ENCODE measurements at places on chromosomes 4 and X.

DNA sequence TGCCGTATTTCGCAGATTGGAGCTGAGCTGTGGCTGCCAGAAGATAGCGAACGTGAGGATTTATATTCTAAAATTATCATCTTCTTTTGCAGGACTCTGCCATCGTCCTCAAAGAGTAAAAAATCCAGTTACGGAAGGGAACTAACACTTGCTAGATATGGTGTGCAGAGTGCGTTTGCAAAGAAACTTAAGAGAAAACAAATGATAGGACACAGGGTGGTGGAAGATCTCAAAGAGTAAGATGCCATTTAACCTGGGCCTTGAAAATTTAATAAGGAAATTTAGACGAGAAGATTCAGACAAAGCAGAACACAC, 566 bp downstream of the LARP7 start:
- no peak for DNase-seq

GRCh38 chr4:6779667-6780565, 2.6 kb upstream of the KIAA0232 start:
- DNase-seq: peak; percentile 59

DNA sequence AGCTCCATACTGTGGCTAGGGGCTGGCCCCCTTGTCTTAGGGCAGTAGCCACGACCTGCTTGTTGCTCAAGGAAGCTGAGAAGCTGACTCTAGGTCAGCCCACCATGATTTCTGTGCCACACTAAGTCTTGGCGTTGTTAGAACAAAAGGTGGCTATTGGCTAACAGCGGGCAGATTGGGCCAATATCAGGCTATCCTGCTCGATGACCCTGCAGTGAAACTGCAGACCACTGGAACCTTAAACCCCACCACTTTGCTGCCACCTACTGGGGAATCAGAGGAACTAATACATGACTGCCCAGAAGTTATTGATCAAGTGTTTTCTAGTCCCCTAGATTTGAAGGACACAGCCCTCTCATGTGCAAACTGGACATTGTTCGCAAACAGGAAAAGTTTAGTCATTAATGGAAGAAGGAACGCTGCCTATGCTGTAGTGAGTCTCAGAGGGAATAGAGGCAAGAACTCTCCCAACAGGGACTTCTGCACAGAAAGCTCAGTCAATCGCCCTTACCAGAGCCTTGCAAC, 17.0 kb upstream of the PAPSS1 start:
- peak; percentile 26 for DNase-seq

- DNase-seq: no peak
These were observed 18.7 kb upstream of the ADD1 start for GRCh38 chr4:2824836-2825381.

DNA sequence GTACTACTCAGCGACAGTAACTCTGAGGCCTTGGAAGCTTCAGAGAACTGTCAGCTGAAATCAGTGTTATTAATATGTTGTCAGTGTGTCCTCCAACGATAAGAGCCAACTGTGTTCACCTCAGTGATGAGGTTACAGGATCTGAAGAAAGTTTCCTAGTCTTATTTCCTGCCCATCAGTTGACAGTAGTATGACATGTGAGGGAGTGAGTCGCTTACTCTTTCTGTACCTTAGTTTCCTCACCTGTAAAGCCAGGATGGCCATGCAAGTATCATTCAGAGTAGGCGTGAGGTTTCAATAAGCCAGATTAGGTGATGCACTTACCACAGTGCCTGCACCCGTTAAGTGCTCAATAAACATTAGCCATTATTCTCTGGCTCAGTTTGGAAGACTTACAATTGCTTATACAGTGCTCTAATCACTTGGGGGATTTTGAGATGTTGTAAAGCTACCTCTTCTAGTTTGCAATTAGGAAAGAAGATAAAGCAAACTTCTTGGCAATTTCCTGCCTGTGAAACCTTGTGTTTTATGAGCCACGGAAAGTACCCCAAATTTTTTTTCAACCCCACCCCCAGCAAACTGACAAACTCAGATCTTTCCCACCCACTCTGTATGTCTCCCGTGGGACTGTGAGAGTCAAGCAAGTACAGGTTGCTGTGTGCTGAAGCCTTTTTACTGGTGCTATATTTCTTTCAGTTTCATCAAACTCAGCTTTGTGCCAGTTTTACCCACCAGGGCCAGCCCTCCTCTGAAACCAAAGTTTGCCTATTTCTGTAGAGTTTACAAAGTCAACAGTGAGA, 62.2 kb downstream of the ANXA3 start:
- no peak for DNase-seq

DNA sequence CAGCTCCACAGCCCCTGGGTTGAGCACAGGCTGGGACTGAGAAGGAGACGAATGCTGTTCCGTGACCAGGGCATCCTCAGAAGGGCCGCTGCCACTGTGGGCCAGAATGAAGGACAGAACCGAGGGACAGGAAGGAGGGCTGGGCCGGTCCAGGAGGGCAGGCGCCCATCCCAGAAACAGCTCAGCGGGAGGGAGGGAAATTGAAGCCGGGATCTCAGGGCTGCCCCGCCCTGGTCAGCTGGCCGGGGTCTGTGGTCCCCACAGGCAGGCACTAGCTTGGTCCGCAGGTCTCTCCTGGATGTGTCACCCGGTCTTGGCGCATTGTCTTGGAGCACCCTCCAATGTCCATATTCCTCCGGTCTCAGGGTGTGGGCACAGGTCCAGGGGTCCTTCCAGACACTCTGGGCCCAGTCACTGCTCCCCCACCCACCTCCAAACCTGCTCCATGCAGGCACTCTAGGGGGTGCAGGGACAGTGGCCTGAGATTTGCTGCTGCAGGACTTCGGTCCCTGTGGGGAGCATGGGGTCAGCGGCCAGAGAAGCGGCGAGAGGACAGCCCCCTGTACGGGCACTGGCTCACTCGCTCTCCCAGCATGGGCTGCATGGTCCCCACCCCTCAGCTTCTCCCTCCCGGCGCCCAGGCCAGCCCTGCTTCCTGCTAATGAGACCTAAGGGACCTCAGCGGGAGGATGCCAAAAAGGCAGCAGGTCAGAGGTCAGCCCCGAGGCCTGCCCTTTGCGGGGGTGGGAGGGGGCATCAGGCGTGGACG, 23.9 kb upstream of the MXD4 start:
- no peak for DNase-seq

DNA sequence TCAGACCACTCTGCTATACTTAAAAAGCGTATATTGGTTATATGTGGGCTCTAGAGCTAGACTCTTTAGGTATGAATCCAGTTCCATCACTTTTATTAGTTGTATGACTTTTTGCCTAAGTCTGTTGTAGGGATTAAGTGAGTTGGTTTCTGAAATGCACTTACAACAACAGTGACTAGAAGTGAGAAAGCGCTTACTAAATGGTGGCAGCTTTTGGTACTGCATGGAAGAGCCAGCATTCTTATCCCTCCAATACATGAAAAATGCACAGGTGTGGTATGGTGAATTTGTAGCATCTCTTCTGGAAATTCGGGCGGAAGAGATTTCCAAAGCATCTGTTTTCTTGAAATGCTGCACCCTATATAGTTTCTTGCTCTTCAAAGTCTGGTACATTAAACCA, 117.1 kb downstream of the SPANXA1 start:
- DNase-seq: no peak

All from NCI-H2029 (cell line).